ENCODE measurements at places on chromosomes 6 and 20.

DNA sequence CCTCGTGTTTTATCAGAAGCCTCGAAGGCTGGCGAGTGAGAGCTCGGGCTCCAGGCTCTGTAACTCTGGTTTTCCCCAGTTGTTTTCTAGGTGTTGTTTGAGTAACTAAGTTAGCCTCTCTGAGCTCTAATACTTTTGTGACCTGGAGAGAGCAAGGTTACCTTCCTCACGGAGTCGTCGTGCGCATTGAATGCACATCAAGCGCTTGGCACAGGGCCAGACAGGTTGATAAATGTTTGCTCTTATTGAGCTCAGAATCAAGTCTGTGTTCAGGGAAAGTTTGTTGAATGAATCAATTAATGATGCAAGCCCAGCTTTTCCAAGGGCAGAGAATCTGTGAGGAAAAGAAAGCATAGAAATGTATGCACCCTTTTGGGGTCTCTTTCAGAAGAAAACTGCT is 33.5 kb downstream of the EDN3 start:
- DNase-seq: no peak

DNA sequence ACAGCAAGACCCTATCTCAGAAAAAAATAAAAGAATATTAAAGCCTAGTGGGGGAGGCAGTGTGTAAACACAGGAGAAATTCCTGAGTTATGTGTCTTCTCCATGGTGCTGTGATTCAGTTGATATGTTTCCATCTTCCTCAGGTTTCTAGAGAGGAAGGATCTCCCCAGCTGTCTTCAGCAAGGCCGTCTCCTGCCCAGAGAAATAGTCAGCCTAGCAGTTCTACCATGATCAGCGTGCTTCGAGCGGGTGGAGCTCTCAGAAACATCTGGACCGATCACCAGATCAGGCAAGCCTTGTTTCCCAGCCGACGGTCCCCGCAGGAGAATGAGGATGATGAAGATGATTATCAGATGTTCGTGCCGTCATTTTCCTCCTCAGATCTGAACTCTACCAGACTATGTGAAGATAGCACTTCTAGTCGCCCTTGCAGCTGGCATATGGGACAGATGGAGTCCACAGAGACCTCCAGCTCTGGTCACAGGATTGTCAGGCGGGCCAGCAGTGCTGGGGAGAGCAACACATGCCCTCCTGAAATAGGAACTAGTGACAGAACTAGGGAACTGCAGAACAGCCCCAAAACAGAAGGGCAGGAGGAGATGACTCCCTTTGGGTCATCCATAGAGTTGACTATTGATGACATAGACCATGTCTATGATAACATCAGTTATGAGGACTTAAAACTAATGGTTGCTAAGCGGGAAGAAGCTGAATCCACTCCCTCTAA is 34.9 kb upstream of the MTHFD1L start:
- no peak for DNase-seq

DNA sequence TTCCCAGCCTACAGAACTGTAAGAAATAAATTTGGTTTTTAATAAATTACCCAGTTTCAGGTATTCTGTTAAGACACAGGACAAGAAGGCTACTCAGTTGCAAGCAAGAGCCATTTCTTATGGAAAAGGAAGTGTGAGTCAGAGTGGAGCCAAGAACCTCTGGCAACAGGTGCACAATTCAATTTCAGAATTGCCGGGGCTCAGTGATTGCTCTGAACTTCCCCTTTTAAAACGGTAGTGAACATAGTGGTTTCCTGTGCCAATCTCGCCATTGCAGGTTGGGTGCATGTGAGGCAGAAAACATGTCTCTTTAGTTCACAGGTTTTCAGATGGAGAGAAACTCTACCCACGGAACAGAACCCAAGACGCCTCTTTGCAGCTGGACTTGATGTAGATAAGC is 16.4 kb downstream of the PIGT start:
- no peak for DNase-seq

DNA sequence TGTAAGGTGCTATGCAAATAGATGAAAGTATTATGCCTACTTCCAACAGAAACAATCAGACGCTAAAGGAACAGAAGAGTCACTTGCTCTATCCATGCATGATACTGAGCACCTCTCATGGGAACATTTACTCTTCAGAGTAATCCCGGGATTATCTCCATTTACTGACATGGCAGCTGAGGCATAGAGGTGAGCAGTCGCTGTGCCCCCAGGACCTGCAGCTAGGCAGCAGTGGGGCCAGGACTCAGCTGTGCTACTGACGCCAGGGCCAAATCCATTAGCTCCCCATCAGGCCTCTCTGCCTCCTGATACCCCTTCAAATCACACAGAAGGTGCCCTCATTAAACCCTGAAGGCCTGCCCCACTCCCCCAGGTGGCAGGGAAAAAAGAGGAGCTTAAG is 51.9 kb downstream of the TRAM2 start:
- DNase-seq: no peak

- no peak for DNase-seq
Observed at GRCh38 chr6:50380406-50381098, 330.8 kb upstream of the DEFB112 start.

DNA sequence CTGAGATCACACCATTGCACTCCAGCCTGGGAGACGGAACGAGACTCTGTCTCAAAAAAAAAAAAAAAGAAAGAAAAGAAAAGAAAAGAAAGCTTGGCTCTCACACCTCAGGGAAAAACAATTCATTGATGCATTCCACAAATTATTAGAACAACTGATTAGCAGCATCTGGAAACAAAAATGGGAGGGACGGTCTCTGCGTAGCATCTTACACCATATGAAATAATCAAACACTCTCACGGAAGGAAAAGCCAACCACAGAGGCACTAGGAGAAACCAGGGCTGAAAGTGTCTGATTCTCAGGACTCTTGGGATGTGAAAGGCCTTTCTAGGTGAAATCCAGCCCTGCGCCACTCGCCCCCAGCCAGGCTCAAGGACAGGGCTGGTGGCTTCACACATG is 2.3 kb upstream of the HELZ2 start:
- DNase-seq: no peak

GRCh38 chr6:7132398-7133035 is 24.8 kb downstream of the RREB1 start:
- no peak for DNase-seq

DNA sequence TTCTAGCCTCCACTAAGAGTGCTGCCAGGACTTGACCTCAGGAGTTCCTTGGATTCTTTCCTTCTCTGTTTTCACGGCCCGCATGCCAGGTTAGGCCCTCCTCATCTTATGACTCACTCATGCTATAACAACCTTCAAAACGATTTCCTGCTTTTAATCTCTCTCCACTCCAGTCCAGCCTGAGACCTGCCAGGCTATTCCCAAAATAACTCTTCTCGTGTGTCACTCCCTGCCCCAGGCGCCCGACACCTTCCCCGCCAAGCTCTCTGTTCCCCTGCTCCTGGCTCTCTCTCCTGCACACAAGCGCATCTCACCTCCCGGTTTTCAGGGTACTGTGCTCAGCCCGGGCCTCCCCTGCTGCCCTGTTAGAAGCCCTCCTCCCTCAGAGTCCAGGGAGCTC is 64.1 kb upstream of the RPS6KA2 start:
- no peak for DNase-seq

DNA sequence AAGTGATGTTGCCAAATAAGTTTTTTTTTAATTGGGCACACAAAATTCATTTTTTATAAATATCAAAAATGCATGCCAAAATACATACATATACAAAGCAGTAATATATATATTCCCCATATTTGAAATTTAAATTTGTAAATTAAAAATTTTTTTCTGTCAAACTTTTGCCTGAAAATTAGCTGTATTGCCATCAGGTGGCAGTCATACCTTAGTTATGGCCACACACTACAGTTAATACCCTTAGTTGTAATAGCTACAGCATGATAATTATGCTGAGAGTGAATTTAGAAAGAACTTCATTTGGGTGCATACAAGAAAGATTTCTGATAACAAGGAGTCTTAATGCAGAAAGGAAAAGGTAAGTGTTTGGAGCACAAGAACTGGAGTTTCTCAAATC is 46.2 kb upstream of the SDHAF4 start:
- no peak for DNase-seq

GRCh38 chr20:58763076-58763475 is 70.5 kb downstream of the NPEPL1 start:
- no peak for DNase-seq
